ENCODE measurements at places on chromosomes 1 and 21.

- DNase-seq = no peak
Measured at GRCh38 chr1:8318436-8318835, 522 bp downstream of the SLC45A1 start.

DNA sequence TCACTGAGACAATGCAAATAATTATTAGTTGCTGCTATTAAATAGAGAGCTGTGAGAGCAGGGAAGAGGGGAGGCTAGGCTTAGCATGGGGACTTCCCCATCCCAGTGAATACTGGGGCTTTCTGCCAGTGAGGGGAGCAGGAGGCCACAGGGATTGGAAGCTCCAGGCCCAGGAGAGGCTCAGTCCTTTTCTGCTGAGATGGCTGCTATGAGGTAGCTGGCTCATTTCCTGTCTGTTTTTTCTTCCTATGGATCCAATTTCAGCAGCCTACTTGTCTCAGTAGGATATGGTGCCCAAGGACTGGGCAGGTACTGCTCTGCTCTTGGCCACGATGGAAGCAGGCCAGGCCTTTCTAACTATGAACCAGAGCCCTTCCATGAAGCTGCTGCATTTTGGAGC, 10.0 kb downstream of the STMN1 start:
- DNase-seq = no peak

DNA sequence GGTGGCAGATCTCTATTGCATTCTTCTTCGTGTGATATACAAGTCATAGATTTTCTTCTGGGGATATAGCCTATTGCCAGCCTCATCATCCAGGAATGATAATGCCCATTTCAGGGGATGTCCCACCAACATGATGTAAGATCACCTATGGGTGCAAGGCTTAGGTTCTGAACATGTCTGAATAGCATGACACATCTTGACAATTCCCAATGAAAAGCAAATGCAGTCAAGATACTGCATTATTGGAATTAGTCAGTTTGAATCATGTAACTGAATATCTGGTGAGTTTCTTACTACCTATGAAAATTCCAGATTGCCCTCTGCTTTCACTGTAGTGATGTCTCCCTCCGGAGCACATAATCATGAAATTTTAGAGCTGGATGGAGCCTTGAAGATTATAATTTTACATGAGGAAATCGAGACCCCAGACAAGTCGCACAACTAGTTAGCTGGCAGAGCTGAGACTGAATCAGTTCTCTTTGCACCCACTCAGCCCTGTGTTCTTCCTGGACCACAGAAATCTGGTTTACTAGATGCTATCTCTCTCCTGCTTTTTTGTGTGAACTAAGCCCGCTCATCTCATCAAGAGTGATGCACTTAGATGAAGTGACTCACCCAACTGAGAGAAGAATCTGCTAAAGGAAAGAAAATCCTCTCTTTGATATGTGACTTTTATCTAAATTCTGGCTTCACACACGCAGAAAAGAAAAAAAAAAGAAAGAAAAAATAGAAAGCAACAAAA, 65.0 kb downstream of the WDR64 start:
- DNase-seq = no peak

DNA sequence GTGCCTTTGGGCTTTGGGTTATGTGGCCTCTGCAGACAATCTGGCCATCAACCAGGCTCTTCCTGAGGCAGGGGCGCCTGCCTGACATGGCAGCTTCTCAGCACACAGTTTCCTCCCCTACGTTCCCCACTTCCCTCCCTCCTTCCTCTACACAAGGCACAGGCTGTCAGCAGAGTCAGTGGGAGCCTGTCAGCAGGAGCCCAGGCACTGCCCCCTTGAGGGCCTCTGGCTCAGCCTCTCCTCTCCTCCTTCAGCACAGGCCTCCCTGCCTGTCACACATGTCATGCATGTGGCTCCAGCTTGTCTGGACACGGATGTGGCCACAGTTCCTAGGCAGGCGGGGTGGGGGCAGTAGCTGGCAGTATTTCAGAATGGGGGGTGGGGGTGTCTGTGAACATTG, 52.2 kb upstream of the ARTN start:
- no peak for DNase-seq

DNA sequence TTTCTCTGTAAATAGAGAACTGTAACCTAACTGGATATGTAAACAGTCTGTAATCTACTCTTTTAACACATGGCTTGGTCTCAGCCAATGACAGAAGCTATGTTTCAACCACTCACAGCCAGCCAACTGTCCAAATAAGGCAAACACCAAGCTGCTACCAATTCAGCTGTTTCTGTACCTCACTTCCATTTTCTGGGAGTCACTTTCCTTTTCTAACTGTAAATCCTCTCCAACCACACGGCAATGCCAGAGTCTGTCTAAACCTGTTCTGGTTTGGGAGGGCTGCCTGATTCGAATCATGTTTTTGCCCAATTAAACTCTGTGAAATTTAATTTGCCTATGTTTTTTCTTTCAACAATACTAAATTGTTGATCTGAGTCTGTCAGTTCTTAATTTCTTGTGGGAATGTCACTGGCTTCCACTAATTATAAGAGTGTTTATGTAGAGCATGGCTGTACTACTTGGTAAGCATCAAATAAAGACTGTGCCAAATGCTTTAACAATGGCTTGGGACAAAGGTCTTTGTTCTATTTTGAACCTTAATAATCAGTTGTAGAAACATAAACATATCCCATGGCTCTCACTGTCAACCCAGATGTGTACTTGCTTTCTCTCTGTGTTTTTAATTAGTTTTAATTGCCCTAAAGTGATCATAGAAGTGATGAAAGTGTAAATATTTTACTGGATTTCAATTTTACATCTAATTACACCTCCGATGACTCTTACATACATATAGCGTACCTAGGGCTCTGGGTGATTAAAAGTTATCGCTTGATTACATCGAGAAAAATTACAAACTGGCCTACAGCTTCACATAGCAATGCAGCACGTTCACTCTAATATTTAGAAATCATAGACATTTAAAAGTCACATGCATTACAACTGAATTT, 1144.6 kb upstream of the TMPRSS15 start:
- DNase-seq = no peak

GRCh38 chr1:33050221-33051076, 13.8 kb upstream of the AK2 start:
- DNase-seq = no peak

GRCh38 chr1:232431748-232432147, 198.2 kb downstream of the SIPA1L2 start:
- no peak for DNase-seq

- DNase-seq = no peak
Measured at GRCh38 chr21:35458405-35458804, 409.3 kb upstream of the RUNX1 start.

DNA sequence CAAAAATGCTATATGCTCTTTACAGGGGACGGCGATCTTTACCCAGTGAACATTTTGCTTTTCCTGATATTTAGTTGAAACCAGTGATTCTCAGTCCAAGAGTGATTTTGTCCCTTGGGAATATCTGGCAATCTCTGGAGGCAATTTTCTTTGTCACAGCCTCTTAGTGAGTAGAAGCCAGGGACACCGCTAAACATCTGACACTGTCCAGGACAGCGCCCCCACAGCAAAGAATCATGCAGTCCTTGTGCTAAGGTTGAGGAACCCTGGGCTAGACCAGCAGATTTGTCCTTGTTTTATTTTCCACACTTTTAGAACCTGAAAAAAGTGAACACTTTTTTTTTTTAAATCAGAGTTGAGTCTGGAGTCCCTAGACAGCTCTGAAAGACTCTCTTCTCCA, 13.1 kb downstream of the EVA1C start:
- no peak for DNase-seq

DNA sequence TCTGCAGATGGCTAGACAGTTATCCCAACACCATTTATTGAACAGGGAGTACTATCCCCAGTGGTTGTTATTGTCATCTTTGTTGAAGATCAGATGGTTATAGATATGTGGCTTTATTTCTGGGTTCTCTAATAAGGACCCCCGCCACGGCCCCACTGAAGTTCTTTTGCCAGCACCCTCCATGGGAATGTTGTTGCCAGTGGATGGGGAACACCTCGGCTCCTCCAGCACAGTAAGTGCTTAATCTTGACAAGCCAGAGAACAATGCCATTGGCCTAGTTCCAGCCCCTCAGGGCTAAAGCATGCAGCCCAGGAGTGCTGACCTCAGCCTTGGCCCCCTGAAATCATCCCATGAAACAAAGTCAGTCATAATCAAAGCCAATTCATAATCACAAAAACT, 337.6 kb downstream of the AGBL4 start:
- no peak for DNase-seq

DNA sequence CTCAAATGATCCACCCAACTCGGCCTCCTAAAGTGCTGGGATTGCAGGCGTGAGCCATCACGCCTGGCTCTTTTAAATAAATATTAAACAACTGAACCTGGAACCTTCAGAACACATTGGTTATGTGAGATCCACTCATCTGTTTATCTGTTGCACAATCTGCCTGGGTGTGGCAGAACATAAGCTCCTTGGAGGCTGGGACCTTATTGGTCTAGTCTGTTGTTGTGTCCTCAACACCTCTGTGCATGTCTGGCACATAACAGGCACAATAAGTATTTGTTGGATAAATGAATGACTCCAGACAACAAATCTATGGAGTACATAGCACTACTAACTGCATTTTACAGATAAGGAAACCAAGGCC, 4.1 kb upstream of the NBL1 start:
- peak; percentile 43 for DNase-seq

DNA sequence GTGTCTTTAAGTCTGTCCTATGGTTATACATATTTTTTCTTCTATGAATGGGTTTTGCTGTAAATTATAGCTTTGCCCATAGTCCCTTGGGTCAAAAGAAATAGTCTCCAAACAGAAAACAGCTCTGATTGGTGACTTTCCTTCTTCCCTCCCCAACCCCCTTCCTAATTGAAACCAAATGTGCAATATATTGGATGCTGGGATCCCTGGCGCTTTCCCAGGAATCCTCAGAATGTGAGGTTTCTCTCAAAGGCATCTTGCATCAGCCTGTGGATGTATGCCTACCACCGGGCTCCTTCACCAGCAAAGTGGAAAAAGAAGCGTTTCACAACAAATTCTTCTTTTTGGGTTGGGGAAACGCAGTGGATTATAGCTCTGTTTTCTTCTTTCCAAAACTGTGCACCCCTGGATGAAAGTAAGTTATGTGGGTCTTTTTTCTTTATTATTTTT, at the start of gene DDR2:
TSS of gene DDR2 (plus strand) at position 248 of the 450 bp plus-strand sequence. CDS start 86,600 bp downstream, outside the sequence.
- no peak for DNase-seq

DNA sequence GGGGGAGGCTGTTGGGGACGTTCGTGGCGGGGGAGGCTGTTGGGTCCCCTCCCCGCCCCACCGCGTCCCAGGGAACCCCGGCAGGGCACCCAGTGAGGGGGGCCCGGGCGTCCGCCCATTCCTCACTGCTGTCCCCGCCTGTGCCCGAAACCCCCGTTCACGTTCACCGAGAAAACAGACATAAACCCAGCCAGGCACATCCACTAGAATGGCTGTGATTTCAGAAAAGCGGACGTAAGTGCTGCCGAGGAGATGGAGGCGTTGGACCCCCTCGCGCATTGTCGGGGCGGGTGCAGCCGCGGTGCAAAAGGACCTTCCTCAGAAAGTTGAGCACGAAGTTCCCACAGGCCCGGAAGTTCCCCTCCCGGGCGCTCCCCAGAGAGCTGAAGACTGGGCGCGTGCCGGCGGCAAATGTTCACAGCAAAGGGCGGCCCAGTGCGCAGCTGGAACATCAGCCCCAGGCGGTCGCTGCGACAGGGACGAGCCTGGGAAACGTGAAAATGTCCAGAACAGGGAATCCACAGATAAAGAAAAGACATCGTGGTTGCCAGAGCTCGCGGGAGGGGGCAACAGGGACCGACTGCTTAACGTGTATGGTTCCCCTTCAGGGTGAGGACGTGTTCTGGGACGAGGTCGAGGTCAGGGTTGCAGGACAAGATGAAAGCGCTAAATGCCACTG, 18.5 kb upstream of the SAMD11 start:
- peak; percentile 17 for DNase-seq

DNA sequence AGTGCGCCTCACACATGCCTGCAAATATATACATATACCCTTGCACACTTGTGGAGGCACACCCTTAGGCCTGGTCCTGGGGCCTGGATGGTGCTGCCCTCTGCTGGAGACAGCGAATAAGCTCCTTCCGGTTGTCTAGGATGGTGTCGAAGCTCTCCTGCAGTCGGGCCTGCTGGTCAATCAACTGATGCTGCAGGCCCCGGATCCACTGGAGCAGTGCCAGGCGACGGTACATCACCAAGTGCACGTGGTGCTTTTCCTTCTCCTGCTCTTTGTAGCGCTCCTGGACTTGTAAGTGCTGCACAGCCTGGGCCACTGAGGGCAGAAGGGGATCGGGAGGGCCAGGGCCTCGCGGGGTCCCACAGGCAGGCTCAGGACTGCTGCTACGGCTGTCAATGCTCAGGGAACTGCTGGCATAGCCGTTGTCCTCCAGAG, 3.1 kb downstream of the C1orf216 start:
- DNase-seq = peak; percentile 84

DNA sequence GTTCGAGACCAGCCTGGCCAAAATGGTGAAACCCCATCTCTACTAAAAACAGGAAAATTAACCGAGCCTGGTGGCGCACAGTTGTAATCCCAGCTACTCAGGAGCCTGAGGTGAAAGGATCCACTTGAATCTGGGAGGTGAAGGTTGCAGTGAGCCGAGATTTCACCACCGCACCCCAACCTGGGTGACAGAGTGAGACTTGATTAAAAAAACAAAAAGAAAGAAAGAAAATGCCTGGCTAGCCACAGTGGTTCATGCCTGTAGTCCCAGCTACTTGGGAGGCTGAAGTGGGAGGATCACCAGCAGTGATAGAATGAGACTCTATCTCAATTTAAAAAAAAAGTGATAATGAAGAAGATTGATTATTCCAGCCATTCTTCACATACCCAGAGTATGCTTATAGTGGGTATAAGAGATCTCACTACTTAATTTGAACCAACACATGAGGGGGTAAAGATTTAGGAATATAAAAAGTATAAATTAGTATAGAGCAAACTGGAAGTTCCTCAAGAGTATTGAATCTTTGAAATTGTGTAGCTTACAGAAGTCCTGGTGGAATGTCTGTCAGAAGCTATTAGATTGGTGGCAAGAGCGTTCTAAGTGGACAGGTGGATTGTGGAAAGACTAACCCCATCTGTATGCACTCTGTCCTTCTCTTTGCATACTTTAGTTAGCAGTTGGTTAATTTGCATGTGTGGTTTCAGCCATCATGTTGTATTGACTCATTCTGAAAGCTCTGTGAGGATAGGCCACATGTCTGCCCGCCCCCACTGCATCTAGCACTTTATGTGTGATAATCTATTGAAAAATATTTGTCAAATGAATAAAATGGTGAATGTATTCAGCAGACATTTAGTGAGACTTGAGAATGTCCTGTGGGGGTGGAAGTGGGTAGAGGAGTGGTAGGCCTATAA, 25.0 kb downstream of the RLF start:
- DNase-seq = peak; percentile 5

- no peak for DNase-seq
Measured at GRCh38 chr1:96306809-96307560, 414.6 kb upstream of the PTBP2 start.

GRCh38 chr1:202599669-202600431, 110.4 kb downstream of the SYT2 start:
- peak; percentile 52 for DNase-seq

- no peak for DNase-seq
Measured at GRCh38 chr1:227557962-227558725, 5.2 kb upstream of the ZNF678 start.
